ENCODE measurements at places on chromosomes 3 and 15.

DNA sequence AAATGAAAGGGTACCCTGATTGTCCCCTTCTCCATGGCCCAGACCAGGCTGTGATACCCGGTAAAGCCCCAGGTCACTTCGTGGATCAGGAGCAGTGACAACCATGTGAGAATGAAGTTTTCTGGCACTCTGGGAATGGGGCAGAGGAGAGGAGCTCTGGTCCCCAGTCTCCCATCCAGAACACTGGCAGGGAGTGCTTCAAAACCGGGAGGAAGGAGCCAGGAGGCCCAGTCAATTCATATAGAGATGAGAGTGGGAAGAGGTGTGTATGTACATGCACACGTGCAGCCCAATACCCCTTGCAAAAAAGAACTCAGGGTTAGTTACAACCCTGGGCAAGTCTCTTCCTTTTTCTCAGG is 101.4 kb upstream of the TLE3 start:
- no peak for DNase-seq

- no peak for DNase-seq
Measured at GRCh38 chr15:85619992-85620689, 174.6 kb downstream of the KLHL25 start.

- DNase-seq = no peak
Measured at GRCh38 chr3:57746156-57747010, 9.7 kb upstream of the SLMAP start.

DNA sequence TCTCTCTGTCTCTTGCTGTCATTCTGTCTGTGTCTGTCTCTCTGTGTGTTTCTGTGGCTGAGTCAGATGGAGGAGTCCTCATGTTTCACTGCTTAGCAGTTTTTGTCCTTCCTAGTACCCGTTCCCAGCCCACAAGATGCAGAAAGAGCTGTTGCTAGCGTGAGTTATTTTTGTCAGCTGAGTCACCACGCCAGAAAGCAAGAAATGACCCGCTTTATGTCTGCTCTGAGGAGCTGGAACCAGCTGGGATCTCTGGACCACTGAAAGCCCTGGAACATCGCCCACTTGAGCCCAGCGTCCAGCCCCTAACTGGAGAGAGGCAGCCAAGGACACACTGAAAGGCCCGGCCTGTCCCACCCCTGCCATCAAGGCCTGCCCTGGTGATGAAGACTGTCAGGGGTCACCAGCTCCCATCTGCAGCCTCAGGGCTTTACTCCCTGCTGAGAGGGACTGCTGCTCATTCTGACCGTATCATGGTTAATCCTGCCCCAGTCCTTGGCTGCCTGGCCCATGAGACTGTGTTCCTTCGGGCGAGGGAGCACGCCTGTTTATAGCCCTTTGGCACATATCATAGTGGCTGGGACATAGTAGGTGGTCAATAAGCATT is 101.7 kb upstream of the TPM1 start:
- DNase-seq = peak; percentile 61

GRCh38 chr15:94230431-94230882 is 904 bp upstream of the MCTP2 start:
- DNase-seq = no peak
